Epithelial cell of prostate (primary cell): ENCODE measurements at places on chromosomes 2 and 18.
A peak's percentile ranks its signal among the peaks of the same experiment; 100 is the strongest.

GRCh38 chr2:238308177-238308576 is 12.1 kb upstream of the TRAF3IP1 start:
- DNase-seq: no peak

DNA sequence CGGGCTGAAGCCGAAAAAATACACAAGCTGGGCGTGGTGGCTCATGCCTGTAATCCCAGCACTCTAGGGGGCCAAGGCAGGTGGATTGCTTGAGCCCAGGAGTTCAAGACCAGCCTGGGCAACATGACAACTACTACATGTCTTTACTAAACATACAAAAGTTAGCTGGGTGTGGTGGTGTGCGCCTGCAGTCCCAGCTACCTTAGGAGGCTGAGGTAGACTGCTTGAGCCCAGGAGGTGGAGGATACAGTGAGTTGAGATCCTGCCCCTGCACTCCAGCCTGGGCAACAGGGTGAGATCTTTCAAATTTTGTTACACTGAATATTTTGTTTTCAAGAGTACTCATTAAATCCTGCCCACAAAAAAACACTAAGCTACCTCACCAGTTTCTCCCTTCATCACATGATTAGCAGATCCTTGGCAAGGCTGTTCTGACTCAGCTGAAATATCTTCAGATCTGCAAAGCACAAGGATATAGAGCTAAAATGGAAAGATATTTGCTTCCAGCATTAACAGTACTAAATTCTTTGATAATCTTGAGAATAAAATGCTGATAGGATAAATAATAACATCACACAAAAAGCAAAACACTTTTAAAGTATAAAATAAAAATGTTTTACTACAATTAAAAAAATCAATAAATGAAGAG is 28.2 kb upstream of the MCM6 start:
- peak; percentile 2 for DNase-seq

DNA sequence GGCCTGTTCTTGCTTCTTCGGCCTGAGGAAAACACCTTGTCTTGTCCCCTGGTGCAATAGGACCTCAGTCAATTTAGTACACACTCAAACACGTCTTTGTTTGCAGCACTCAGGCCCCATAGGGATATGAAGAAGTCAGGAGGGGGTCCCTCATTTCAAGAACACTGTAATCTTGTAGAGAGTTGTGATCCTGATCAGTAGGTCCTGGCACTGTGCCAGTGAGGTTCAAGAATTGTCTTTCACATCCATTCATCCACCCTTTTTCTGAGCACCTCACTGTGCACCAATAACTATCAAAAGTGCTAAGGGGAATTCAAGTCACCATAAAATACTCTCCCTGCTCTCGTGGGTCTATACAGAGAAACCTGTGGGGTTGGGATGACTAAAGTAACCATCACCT is 131.4 kb upstream of the LHCGR start:
- no peak for DNase-seq

- no peak for DNase-seq
Measured at GRCh38 chr2:62472312-62472711, 33.7 kb downstream of the TMEM17 start.

DNA sequence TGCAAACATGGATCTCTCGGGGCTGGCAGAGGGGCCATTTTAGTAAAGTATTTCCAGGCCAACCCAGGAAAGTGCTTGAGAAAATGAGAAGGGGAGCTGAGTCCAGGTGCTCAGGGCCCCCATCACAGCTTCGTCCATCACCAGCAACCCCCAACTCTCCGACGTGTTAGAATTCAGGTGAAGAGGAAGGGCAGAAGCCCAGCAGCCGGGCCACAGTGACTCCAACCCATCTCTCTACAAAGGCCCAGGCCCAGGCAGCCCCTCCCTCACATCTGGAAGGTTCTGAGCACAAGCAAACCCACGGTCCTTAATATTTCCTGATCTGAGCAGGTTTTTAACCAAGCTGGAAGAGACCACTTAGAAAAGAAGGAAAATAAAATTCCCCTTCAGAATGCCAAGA is 34.7 kb upstream of the COL6A3 start:
- no peak for DNase-seq

- DNase-seq: no peak
Measured at GRCh38 chr2:181312515-181312927, 144.7 kb upstream of the ITGA4 start.

GRCh38 chr2:33321876-33322483 is 154.5 kb upstream of the RASGRP3 start:
- DNase-seq: no peak

DNA sequence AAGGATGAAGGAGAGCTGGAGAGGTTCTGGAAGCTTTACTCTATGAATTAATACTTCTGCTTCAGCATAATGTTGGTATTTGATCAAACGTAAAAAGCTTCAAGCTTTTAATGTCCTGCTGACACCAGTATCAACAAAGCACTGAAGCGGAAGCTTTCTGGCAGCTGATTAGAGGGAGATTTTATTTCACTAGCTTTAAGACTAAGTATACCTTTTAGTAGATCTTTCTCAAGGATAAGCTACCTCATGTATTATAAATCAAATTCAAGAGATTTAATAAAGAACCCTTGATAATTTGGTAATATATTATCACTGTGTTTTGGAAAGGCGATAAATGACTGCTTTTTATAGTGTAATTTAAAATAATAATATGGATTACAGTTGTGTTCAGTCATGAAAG is 128.0 kb upstream of the CD302 start:
- no peak for DNase-seq

- DNase-seq: no peak
Measured at GRCh38 chr18:69358212-69358895, 42.3 kb upstream of the DOK6 start.

DNA sequence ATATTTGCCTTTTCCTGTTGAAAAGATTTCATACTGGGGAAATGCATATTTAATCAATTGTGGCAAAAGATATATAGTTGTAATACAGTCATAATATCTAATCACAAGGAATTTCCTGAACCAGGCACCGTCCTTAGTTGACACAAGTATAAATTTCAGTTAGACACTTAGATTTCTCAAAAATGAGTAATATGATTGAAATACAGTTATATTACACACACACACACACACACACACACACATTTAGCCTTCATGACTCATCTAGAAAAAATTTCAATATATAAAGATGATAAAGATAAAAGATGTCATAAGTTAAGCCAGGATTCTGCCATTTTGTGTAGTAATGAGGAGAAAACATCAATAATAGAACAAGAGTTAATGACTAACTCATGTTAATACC is 258.4 kb upstream of the ZNF804A start:
- DNase-seq: no peak

DNA sequence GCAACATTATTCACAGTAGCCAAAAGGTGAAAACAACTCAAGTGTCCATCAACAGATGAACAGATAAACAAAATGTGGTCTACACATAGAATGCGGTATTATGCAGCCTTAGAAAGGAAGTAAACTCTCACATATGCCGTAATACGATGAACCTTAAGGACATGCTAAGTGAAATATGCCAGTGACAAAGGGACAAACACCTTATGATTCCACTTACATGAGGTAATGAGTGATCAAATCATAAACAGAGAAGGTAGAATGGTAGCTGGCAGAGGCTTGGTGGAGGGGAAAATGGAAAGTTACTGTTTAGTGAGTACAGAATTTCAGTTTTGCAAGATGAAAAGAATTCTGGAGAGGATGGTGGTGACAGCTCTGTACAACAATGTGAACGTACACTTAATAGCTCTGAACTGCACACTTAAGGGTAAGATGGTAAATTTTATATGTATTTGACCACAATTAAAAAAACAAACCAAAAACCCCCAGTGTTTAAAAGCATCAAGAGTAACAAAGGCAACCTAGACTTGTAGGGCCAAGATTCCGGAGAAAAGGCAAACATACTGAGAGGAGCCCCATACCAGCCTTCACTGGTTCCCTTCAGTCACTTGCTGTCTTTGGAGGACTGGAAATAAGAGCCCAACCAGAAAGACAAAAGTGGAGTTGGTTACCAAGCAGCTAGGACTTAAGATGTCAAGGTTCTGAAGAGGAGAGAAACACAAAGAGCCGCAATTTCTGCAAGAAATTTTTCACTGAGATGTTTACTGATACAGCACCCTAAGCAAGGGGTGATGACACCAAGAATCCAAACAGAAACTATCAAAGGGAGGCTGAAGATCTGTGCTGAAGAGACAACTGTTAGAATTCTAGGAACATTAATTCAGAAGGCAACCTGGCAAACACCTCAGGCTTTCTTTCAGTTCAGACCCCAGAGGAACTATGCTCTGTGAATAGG is 61.3 kb downstream of the CUL3 start:
- DNase-seq: no peak

- DNase-seq: peak; percentile 36
Measured at GRCh38 chr18:26342646-26343045, 116.4 kb downstream of the TAF4B start.

GRCh38 chr2:96679848-96680247 is 37.3 kb downstream of the FER1L5 start:
- no peak for DNase-seq

GRCh38 chr18:73908323-73908722 is 239.3 kb downstream of the FBXO15 start:
- DNase-seq: no peak

DNA sequence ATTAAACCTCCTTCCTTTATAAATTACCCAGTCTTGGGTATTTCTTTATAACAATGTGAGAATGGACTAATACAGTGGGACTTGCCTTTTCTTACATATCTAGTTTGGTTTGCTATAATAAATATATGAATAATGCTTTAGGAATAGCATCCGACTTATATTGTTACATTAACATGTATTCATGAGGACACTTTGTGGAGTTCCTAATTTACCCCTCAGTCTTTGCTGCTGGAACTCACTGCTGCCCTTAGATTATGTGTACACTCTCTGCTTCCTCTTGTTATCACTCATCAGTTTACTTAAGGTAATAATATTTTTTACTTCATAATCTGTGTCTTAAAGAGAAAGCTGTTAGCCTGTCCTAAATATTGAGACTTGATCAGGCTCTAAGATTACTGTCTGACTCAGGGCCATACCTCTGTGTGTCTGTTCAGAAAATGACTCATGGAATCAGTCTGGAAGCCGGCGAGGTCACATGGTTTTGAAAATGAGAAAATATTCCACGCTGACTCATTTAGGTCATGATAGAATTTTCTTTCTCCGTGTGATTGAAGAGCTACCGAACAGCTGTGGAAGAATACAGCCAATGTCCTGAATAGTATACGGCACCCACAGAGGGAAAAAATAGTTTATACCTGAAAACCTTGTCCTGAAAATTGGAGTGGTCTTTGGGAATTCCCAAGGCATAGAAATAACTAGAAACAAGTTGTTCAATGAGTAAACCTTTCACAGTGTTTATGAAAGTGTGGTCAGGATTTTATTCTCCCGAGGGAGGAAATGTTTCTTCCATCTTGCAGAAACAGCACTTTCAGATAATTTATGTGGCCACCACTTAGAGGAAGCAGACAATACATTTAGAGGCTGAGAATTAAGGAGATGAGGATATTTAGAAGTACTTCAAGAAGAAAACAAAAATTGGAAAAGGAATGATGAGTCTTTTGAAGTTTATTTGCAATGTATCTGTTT is 156.4 kb downstream of the DSEL start:
- DNase-seq: peak; percentile 68

- no peak for DNase-seq
Measured at GRCh38 chr2:121804997-121805765, 49.7 kb downstream of the TSN start.

DNA sequence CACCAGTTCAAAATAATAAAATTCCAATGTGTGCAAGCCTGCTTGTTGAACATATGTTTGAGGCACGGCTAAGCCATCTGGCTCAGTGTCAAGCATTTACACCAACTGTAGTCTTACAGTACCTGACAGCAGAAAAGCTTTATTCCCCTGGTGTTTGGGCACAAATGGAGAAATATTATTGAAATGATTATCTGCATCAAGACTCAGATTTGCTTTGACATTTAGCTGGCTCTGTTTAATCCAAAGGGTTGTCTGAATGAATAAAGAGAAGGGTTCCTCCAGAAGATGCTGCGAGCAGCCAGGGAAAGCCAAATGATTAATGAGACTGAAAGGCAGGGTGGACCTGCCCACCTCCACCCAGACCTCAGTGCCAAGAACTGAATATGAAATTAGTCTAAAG is 393.2 kb upstream of the GALNT5 start:
- DNase-seq: no peak

GRCh38 chr2:71702971-71703898 is 249.9 kb downstream of the DYSF start:
- DNase-seq: no peak

GRCh38 chr2:106781196-106781595 is 104.8 kb downstream of the ST6GAL2 start:
- DNase-seq: no peak

DNA sequence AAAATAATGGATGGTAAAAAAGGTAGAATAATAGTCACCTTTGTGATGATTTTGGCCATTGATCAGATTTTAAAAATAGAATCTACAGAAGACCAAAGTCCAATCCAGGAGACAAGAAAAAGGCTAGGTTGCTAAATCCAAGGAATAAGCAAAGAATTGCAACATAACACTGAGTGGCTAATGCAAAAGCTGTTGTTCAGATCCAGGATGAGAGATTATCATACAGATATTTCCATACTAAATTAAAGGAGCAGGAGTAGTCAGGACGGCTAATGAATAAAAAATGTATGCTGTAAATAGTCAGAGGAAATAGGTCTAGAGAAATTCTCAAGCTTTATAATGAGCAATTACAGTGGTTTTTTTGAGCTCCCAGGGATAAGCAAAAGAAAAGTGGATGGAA is 745.9 kb upstream of the ACVR2A start:
- DNase-seq: no peak

DNA sequence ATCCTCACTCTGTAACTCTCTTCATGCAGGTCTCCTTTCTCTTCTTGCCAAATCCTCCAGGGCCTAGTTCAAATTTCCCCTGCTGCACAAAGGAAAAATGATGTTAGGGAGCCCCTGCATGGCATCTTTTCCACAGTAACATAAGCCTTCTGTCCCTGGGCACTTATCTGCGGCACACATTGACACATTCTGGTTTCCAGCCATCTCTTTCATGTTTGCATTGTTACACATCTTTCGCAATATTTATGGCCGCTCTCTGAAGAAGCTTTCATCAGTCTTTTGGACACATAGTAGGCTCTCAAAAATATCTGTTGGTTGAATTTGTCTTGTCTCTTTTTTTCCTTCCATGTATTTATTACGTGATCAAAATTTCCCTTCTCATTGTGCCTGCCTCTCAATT is 1806.1 kb upstream of the PIK3C3 start:
- DNase-seq: no peak

- no peak for DNase-seq
Measured at GRCh38 chr2:232393556-232393955, 13.1 kb upstream of the ALPG start.

- peak; percentile 60 for DNase-seq
Measured at GRCh38 chr2:46471-47345, at the start of gene FAM110C. TSS of gene FAM110C (minus strand) at chr2:46505. CDS start at chr2:46385, 120 bp downstream.

- DNase-seq: peak; percentile 97
Measured at GRCh38 chr2:27638037-27638637, 9.3 kb downstream of the GPN1 start.

- no peak for DNase-seq
Measured at GRCh38 chr2:33094303-33094702, 147.6 kb downstream of the LTBP1 start.

- DNase-seq: no peak
Measured at GRCh38 chr2:195331129-195331528, 325.9 kb upstream of the SLC39A10 start.
